ENCODE measurements at places on chromosomes 7 and 10.

- DNase-seq = no peak
These were observed 44.9 kb downstream of the AKR1B15 start for GRCh38 chr7:134593530-134594392.

DNA sequence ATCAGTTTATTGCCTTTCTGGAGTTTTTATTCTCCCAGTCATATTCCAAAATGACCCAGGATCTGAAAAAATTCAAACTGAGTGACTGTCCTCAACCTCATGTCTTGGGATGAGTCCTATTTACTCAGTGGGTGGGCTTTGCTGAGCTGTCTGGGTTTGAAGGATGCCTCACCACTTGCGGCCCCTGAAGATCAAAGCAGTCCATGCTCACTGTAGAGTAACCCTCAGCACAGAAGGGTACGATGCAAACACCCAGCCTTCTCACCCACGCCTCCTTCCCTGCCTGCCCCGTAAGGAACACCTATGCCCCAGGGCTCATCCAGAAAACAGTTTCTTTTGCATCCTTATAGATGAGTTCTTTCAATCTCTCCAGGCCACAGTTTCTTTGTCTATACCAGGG is 42.2 kb upstream of the GRB10 start:
- no peak for DNase-seq

GRCh38 chr7:106042196-106042611 is 69.9 kb downstream of the SYPL1 start:
- no peak for DNase-seq

GRCh38 chr10:60426425-60426824 is 36.8 kb upstream of the ANK3 start:
- DNase-seq = no peak

DNA sequence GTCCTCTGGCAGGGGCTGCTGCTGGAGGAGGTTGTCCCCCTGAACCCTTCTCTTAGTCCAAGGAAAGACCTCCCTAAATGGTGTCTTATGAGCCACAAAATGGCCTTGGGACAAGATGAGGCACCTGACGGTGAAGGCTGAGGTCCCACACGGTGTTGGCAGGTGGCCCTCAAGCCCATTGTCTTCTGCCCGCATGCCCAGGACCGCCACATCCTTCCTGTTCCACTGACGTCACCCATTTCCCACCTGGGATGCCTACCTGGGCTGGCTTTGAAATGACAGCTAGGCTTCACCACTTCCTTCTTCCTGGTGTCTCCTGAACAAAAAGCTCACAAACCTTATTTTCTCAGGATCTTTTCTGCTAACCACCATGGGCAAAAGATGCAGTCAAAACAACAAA is 2.1 kb upstream of the DMBT1 start:
- no peak for DNase-seq

- DNase-seq = no peak
These were observed 65.7 kb upstream of the ASAH2 start for GRCh38 chr10:50316695-50317648.

DNA sequence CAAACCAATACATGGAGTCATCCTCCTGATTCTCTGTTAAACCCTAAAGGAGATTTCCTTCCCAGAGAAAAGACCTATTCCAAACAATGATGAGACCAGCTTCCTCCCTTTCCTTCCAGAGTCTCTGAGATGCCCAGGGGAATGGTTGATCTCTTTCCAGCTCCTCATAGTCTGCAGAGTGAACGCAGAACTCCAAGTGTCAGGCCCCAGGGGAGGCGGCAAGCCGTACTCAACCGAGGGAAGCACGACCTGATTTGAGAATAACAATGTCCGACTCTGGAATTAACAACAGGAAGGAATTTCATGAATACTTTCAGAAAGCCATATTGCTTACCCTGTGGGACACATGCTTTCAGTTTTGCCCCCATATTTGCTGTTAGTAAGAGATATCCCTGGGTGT is 241.7 kb upstream of the GLI3 start:
- no peak for DNase-seq

DNA sequence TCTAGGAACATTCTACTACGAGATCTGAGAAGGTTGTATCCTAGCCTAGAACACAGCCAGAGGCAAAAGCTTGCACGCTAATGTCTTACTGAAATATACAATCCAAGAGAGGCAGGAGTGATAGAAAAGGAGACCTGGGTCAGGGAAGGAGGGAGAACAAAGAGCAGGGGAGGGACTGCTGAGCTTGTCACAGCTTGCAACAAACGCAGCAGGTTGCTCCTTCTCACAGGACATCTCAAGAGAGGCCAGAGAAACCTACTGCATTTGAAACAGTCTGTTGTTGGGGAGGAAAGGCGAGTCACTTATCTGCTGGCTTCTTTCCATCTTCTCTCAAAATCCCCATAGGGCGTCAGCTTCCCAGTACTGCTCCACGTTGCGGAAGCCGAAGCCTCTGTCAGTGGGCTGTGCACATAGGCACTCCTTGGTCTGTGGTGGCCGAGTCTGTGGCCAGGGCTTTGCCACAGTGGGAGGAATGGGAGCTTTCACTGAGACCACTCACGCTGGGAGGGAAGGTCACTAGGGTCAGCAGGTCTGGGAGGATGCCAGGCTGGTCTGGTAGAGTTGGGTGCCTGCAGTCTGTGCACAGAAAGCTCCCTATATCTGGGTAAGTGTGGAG is 25.8 kb upstream of the GPNMB start:
- no peak for DNase-seq

DNA sequence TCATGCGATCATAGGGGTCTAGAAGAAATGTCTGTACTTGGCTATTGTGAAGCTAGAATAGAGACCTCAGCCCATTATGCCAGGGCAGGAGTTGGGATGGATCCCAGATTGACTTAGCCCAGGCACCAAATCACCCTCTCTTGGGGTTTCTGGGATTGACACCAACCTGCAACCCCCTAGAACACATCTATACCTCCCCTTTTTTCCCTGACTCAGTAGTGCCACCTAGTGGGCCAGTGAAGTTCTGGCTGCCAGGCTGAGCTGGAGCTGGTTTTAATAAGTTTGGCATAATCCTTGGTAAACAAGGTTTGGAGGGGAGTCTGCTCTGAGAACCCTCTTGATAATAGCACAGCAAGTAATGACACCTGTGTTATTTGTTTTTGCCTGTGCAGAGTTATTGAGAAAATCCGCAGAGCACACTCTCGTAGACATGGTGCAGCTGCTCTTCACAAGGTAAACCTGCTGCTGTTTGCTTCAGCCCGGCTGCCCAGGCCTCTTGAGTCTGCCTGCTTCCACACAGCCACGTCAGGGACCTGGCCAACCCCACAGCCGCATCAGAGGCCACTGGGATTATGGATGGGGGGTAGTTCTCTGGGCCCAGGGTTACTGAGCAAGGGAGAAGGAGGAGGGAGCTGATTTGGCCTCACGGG is 43.3 kb upstream of the NFKB2 start:
- DNase-seq = peak; percentile 89

DNA sequence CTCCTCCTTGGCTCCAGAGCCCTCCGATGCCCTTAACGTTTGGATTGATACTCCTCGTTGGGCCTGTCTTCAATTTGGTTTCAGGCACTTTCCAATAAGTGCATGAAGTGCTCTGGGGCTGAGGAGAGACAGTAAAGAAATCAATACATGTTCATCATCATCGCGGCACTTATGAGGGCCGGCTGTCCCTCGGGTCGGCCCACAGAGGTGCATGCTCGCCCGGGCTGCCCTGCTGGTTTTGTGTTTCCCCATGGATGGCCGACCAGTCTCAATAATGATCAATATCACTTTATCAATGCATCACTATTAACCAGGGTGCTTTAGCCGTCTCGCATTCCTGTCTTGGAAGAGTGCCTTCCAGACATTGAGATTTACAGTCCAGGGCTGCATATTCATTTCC is 154.2 kb downstream of the EBF3 start:
- DNase-seq = no peak

- DNase-seq = no peak
These were observed 230.1 kb upstream of the PRPS1L1 start for GRCh38 chr7:18257711-18258110.

DNA sequence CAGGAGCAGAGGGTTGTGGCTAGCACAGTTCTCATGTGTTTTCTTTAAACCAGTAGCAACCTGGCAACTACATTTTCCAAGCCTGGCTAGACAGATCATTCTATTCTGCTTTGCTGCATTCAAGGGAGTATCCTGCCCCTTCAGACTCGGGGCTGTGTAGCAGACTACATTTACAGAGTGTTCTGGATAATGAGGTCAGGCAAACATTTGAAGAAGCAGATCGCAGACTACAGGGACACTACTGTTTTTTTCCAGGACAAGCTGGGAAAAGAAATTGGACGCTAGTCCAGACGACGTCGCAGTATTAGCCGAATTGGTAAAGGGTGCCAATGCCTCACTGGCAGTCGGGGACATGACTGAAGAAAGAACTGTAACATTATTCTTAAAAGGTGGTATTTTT is 61.0 kb upstream of the PAPSS2 start:
- DNase-seq = no peak

GRCh38 chr10:120749072-120749471 is 102.1 kb upstream of the WDR11 start:
- DNase-seq = no peak

GRCh38 chr10:96488161-96488935 is 25.4 kb downstream of the TLL2 start:
- DNase-seq = no peak

- no peak for DNase-seq
These were observed 38.6 kb downstream of the SFTPD start for GRCh38 chr10:79910344-79910743.

GRCh38 chr10:25745976-25746375 is 188.1 kb upstream of the MYO3A start:
- DNase-seq = no peak

GRCh38 chr7:106767498-106768323 is 97.4 kb upstream of the PIK3CG start:
- peak; percentile 4 for DNase-seq

DNA sequence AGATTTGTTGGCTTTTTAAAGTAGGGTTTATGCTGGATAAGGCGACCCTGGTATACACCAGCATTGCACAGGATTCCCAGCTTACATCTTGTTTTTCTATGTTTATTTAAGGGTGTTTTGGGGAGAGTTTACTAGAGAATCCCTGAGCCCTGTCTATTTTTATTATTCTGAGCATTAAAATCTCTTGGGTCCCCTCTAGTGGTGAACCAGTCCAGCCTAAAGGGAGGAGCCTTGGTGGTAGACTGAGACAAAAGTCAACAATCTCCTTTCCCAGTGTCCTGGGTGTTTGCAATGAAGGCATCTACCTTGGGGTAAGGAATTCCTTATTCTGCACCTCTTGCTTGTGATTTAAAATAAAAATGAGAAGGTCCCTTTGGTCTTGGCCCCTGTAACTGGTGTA is 38.2 kb downstream of the ANTXRL start:
- DNase-seq = peak; percentile 35

DNA sequence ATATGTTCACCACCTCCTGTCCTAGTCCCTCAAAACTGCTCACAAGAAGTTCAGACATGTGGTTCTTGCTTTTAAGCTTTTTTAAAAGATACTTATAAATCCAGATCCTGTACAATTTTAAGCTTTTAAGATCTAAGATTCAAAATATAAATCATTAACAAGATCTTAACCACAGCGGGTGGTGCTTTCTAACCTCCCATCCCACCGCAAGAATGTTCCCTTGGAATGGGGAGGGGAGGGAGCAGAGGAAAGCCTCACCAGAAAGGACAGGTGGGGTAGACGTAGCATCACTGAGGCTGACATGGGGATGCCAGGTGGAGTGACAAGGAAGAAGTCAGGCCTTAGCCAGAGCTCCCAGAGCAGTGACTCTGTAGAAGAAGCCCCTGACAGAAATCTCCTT is 133.5 kb downstream of the C1GALT1 start:
- DNase-seq = no peak

DNA sequence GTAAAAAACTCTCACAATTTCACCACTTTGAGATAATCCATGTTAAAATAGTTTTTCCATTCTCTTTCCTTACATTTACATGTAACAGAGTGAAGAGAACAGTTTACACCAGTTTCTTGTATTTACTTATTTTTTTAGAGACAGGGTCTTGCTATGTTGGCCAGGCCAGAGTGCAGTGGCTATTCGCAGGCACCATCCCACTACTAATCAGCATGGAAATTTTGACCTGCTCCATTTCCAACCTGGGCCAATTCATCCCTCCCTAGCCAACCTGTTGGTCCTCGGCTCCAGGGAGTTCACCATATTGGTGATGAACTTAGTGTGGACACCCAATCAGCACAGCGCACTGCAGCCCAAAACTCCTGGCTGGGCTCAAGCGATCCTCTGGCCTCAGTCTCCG is 74.1 kb downstream of the LYZL2 start:
- no peak for DNase-seq

DNA sequence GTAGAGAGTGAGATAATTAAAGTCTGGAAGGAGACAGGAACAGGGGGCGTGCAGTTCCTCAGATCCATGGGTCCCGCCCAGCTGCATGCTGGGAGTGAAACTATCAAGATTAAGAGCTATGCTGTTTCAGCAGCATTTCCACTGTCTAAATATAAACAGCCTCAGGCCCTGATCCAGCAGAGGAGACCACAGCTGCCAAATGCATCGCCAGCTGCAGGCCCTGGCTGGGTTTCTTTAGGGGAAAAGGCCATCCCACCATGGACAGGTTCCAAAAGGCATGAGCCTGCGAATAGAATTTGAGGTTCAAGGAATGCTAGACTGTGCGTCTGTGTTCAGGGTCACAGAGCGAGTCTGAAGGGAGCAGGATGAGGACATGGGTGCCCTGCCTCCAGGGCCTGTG is 411.4 kb downstream of the PAXIP1 start:
- DNase-seq = no peak

DNA sequence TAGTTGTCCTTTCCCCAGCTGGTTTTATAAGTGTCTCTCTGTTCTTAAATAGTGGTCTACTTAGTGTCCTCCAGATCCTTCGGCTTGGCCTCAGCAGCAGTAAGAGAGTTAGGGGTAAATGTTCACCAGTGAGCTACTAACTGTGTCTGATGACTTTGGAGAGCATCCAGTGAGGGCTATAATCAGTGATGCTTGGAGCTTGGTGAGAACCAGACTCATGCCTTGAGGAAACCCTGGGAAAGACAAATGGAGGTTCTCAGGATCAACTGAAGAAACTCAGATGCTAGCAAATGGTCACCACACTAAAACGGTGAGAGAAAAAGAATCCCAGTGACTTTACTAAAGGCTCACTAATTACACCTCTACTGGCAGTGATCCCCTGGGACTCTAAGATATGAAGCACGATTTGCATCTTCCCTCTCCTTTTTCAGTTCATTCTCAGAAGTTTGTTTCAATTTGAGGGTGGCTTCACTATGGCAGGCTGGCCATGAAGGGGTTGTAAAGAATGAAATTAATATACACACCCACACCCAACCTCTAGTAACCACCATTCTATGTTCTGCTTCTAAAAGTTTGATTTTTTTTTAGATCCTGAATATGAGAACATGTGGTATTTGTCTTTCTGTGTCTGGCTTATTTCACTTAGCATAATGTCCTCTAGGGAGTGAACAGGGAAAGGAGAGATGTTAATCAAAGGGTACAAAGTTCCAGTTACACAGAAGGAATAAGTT is 177.9 kb downstream of the PDE1C start:
- no peak for DNase-seq

GRCh38 chr7:51072281-51072680 is 244.3 kb downstream of the COBL start:
- DNase-seq = no peak
